ENCODE measurements at places on chromosomes 1 and 21.

GRCh38 chr1:110513511-110513910, 5.5 kb downstream of the KCNA10 start:
- DNase-seq, result no peak

DNA sequence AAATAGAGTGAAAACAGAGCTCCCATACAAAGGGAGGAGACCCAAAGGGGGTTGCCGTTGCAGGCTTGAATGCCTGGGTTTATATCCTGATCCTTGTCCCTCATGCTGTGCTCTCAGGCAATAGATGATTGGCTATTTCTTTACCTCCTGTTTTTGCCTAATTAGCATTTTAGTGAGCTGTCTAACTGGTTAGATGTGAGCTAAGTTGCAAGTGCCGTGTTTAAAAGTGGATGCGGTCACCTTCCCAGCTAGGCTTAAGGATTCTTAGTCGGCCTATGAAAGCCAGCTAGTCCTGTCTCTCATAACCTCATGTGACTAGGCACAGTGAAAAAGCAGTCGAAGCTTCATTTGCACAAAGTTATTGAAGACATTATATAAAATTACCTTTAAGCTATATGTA, 356.7 kb upstream of the TMPRSS15 start:
- DNase-seq, result no peak

DNA sequence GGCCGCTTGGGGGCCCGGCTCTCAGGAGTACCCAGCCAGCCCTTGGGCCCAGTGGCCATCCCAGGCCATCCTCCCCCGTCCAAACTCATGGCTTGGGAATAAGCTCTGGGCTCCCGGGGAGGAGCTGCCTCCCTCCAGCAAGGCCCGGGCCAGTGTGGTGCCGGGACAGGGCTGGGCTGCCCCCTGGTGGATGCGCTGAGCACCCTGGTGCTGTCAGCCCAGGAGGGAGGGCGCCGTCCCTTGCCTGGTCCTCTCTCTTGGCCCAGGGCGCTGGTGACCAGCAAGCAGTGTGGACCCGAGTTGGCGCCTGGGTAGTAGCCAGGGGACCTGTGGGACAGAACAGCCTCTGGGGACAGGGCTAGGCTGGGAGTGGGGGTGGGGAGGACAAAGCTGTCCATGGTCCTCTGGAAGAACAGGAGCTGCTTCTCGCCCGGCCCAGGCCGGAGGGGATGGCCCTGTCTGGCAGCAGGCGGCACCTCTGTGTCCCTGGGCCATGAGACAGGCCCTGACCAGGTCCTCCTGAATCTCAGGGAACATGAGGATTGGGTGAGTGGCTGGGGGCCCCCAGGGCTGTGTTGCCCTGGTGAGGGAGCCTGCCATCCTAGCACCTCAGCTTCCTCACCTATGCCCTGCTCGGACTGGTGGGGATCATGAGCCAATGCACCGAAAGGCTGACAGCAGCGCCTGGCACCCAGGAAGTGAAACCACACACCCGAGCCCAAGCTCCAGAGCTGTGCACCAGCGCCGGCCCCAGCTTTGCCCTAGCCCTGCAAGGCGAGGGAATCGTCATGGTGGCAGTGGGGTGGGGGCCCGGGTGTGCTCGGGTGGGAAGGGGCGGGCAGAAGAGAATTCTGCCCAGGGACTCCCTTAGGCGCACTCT, 9.4 kb downstream of the MORN1 start:
- peak; percentile 90 for DNase-seq

- no peak for DNase-seq
Measured at GRCh38 chr1:18458133-18459092, 22.3 kb upstream of the KLHDC7A start.

- no peak for DNase-seq
Measured at GRCh38 chr1:213533125-213533524, 454.6 kb upstream of the PROX1 start.

DNA sequence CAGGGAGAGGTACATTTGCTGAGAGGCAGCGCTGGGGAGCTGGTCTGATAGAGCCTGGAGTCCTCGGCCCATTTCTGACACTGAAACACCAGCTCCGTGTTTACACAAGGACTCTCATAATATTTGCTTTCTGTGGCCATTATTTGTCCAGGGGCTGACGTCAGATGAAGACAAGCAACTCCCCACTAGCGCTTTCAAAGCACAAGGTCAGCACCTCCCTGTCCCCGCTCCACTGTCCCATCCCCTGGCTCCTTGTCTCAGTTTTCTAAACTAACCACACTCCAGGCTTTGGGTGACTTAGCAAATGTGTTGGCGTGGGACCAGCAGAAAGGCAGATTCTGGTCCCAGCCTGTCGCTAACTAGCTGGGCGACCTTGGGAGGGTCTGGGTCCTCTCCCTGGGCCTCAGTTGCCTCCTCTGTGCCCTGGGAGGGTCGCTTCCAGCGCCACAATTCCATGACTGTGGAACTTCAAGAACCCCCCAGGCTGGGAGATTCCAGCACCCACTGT, 37.4 kb upstream of the ZBTB40 start:
- DNase-seq, result peak; percentile 28

DNA sequence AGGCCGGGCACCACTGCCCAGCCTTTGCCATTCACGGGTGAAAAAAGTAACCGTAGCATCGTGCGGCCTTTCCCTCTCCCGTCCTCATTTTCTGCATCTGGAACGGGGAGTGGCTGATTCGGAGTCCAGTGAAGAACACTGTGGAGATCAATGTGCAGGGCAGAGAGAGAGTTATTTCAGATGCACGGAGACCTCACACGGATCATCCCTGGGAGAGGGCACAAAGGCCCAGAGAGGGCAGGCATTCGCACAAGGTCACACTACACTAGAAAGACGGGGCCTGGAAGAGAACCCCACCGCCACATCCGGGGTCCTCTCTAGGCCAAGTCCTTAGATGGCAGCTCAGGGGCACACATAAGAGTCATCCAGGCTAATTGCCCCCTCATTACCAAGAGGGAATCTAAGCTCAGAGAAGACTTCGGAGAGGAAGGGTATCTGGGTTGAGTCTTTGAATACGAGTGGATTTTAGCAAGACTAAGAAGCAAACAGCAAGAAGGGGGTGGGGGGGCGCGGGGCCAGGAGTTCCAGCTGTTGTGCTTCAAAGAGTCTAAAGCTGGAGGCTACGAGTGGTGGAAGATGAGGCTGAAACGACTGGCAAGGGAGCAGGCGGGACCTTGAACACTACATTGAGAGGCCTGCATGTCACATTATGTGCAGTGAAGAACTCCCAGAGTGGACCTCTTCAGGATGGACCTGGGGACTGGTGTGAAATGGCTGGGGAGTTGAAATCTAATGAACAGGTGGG, 857 bp downstream of the GPX7 start:
- DNase-seq, result peak; percentile 66

GRCh38 chr1:190904091-190904695, 426.5 kb upstream of the BRINP3 start:
- DNase-seq, result no peak

DNA sequence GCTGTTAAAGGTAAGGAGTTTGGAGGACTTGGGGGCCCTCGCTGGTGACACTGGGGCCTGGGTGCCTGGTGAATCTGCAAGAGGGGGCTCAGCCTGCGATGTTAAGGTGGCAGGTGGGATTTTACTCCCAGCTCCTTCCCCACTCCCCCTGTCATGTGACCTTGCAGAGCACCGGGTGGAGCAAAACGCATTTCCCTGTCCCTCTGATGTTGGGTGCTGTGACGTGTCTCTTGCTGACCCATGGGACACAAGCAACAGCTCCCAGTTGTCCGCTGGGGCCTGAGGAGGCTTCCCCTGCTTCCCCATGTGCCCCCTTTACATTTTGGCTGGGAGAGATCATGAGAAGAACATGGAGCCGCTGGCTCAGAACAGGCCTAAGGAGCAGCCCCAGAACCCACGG, 319.0 kb downstream of the MATN1 start:
- DNase-seq, result no peak

- DNase-seq, result no peak
Measured at GRCh38 chr1:4461726-4462290, 192.6 kb upstream of the AJAP1 start.

- no peak for DNase-seq
Measured at GRCh38 chr1:9593492-9594465, 5.1 kb downstream of the TMEM201 start.

- no peak for DNase-seq
Measured at GRCh38 chr1:66343569-66344325, 190.2 kb upstream of the SGIP1 start.

DNA sequence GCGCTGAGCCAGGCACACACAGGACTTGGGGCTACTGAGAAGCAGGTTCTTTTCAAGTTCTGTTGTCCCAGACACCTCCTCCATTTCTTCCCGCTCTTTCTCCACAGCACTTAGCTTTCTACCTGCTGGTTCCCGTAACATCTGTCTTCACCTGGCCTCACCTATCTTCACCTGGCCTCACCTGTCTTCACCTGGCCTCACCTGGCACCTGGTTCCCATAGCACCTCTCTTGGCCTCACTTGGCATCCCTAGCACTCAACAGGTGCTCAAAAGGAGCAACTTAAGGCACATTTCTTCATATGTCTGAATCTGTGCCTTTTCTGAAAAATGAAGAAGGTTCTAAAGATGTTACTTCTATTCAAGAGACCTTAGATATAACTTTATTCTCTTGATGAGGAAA, 10.4 kb downstream of the KCNK1 start:
- no peak for DNase-seq

DNA sequence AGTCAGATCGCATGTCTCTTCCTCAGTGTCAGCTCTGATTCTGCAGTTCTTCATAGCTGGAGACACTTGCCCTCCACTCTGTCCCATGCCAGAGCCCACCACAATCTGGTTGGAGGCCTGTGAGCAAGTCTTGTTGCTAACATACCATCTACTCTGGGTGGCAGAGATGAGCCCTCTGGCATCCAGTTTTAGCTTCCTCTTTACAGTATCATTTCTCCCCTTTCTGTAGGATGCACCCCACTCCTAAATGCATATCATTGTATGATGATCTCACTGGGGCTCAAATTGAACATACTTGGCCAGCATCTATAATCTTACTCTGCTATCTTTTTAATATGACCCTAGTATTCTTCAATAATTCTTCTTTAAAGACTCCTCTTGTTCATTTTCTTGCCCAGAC, 16.9 kb downstream of the PCNX2 start:
- no peak for DNase-seq

DNA sequence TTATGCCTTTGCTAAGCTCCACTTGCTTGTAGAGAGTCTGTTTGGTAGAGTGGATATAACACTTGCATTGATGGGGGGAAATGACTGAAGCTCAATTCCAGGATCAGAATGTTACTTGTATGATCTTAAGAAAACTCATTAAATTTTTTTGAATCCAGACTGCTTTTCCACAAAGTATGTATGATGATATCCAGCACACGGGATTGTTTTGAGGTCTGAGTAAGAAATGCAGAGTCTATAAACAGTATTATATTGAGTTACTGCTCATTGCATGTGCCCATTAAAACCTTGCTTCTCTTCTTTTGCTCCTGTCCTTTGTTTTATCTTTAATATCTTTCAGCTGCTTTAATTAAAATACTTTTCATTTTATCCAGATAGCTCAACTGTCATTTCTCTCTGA, 570.4 kb upstream of the ZRANB2 start:
- DNase-seq, result no peak

- no peak for DNase-seq
Measured at GRCh38 chr1:24418898-24419628, 3.5 kb downstream of the NIPAL3 start.

GRCh38 chr1:3772027-3772714, 378 bp upstream of the SMIM1 start:
- DNase-seq, result peak; percentile 90
